ENCODE measurements at places on chromosomes 5 and 9.
A peak's percentile ranks its signal among the peaks of the same experiment; 100 is the strongest.

GRCh38 chr5:127431977-127432585 lies 85.4 kb upstream of the PRRC1 start:
- DNase-seq: no peak

- DNase-seq: no peak
Measured at GRCh38 chr9:29685531-29685930, 2112.2 kb upstream of the C9orf72 start.

- DNase-seq: no peak
Measured at GRCh38 chr9:133700819-133701320, 37.3 kb downstream of the SARDH start.

- DNase-seq: no peak
Measured at GRCh38 chr5:73420666-73421065, 27.9 kb downstream of the FOXD1 start.

DNA sequence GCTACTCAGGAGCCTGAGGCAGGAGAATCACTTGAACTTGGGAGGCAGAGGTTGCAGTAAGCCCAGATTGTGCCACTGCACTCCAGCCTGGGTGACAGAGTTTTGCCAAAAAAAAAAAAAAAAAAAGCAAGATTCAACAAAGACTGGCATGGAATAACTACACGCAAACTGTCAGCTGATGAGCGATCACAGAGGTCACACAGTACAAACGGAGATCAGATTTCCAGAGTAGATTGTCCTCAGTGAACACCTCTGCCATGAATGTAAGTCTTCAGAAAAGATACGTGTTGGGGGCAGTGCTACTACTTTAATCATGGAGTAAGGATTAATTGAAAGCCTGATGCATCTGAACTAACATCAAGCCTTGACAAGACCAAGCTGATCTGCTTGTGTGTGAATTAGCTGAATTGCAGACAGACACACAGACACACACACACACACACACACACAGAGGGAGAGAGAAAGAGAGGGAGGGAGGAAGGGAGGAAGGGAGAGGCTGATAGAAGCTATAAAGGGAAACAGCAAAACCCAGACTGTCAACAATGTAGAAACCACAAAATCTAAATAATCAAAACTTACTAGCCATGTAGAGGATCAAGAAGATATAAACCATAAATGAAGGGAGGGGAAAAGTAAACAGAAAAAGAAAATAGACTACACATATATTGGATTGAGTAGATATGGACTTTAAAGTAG lies 222.9 kb upstream of the ZNF462 start:
- DNase-seq: no peak

- no peak for DNase-seq
Measured at GRCh38 chr9:88235615-88236014, 97.3 kb upstream of the SPATA31C2 start.

- DNase-seq: no peak
Measured at GRCh38 chr5:88875341-88876234, 7.4 kb downstream of the MEF2C start.

GRCh38 chr5:36683821-36684434 lies 77.5 kb downstream of the SLC1A3 start:
- peak; percentile 90 for DNase-seq

DNA sequence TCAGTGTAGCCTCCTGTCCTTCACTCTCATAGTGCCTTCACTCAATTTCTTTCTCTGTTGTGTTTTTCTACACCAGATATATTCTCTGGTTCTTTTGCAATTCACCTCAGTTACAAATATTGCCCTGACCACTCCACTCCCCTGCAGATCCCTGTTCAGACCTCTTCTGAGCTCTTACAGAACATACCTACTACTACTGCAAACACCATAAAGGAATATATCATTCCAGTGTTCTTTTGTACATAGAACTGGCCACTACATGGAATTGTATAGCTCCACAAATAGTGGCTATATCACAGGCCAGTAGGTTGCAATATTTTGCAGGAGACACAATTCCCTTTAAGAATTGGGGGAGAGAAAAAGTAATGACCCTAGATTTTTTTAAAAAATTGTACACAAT lies 21.0 kb downstream of the ALDH1A1 start:
- DNase-seq: no peak

Measured in lower leg skin (tissue), 4 donors.